SK-N-DZ (cell line): ENCODE measurements at places on chromosomes 3 and 15.

DNA sequence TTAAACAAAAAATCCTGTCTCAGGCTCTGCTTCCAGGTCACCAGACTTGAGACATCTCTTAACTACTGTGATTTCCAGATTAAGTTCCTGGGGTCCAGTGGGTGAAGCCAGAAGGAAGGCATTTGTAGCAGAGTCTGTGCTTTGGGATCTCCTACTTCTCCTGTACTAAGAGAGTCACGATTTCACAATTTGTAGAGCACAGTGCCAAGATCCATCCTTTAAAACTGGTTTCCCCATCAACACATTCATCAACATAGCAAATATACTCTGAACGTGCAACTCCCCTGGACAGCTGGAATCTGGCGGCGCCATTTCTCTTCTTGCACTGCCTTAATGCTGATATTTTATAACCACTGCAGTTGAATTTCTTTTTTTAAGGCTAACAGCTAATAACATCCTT, 33.2 kb downstream of the CDCP1 start:
- DNase-seq = no peak

GRCh38 chr3:156749244-156749643, 74.9 kb downstream of the TIPARP start:
- DNase-seq = peak; percentile 25

- peak; percentile 15 for DNase-seq
Measured at GRCh38 chr3:153970741-153971347, 150.3 kb upstream of the ARHGEF26 start.

GRCh38 chr15:70245932-70246622, 148.4 kb upstream of the TLE3 start:
- no peak for DNase-seq

GRCh38 chr3:12230406-12230805, 58.5 kb upstream of the PPARG start:
- no peak for DNase-seq

- DNase-seq = no peak
Measured at GRCh38 chr3:44117239-44117638, 124.4 kb upstream of the TOPAZ1 start.

GRCh38 chr15:45662375-45662774, 27.5 kb downstream of the SQOR start:
- no peak for DNase-seq

DNA sequence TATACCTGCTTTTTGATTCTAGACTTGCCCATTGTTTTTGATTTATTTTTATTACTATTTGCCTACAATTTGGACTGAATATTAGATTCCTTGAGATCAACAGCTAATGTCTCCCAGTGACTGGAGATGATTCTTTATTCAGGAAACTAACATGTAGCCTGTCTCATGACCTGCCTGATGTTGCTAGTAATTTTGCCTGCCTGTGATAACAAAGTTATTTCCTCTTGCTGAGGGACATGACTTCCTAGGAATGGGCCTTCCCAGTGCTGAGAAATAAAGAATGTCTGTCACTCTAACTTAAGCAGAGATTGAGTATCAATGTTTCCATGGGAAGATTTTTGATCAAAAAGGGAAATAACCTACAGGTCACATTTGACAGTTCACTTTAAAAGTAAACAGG, 13.4 kb upstream of the NPHP3 start:
- DNase-seq = no peak

GRCh38 chr3:50100956-50101845, 12.5 kb downstream of the RBM5 start:
- no peak for DNase-seq

DNA sequence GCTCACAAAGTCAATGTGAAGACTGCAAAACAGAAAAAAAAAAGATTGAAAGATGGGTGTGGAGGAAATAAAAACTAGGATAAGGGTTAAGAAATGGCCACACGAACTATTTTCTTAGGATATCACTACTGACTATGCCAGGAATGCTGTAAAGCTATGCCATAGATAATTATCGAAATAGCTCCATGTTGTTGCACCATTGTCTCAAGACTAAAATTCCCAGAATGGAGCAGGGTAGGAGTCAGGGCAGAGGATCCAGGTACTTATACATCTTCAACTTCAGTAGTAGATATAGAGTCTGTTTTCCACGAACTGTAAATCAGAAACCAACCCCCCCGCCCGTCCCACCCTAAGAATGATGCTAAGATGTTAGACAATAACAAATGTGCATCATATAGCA, 302.2 kb downstream of the NAALADL2 start:
- no peak for DNase-seq

- DNase-seq = no peak
Measured at GRCh38 chr3:173770011-173770410, 372.5 kb downstream of the NLGN1 start.

- DNase-seq = no peak
Measured at GRCh38 chr3:131142580-131142979, 115.9 kb downstream of the NEK11 start.
